ENCODE measurements at places on chromosomes 13 and 19. TPM values are rescaled to one million over a fixed set of nuclear protein-coding genes. Genes with fewer than 3 reads are reported as not detected.

The GJB6 gene
- total RNA-seq: 1.3 TPM

The ZNF563 gene
- total RNA-seq: 2.5 TPM

The COX7A1 gene
- total RNA-seq: 1.3 TPM

The CD209 gene
- total RNA-seq: not detected

The VWA8 gene
- total RNA-seq: 33.8 TPM

The CYP2F1 gene
- not detected for total RNA-seq

The PROSER3 gene
- 5.9 TPM for total RNA-seq

Data from parietal lobe (tissue), 2 donors.